CD14-positive monocyte (primary cell): ENCODE measurements at places on chromosomes 4 and X. TPM values are rescaled to one million over a fixed set of nuclear protein-coding genes. Genes with fewer than 3 reads are reported as not detected.

DNA sequence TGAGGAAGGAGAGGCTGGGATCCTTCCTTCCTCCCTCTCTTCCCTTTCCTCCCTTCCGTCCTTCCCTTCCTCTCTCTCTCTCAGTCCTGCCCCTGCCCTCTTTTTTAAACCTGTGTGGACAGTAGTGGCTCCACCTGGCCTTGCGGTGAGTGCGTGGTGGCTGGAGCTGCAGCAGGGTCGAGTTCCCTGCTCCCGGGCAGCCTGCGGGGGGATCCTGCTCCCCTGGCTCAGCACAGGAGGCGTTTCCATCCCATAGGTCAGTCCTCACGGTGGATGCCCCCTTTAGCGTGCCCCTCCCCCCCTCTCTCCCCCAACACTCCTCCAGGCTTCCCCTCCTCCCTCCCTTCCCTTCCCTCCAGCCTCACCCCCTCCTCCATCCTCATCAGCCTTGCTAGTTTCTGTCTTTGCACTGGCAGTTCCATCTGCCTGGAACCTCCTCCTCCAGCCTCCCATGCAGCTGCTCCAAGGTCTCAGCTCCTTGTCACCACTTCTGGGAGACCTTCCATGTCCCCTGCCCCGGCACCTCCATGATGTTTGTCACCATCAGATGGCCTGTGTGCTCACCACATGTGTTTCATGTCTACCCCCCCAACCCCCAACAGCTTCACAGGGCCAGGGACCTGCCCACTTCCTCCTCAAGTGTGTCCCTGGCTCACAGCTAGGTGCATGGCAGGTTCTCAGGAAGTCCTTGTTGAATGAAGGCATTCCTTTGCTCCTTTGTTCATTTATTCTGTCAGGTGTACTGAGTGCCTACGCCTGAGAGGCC, 68.4 kb downstream of the PSAPL1 start:
- no peak overlapping the region for H3K4me3 ChIP-seq
- no peak overlapping the region for H3K27ac ChIP-seq
- no peaks in the 10 kb centered on the region for H3K36me3 ChIP-seq
- no peak for DNase-seq
- H3K4me1 ChIP-seq: no peaks in the 10 kb centered on the region
- H3K27me3 ChIP-seq: no peaks in the 10 kb centered on the region

The AWAT2 gene
- not detected for polyA plus RNA-seq

DNA sequence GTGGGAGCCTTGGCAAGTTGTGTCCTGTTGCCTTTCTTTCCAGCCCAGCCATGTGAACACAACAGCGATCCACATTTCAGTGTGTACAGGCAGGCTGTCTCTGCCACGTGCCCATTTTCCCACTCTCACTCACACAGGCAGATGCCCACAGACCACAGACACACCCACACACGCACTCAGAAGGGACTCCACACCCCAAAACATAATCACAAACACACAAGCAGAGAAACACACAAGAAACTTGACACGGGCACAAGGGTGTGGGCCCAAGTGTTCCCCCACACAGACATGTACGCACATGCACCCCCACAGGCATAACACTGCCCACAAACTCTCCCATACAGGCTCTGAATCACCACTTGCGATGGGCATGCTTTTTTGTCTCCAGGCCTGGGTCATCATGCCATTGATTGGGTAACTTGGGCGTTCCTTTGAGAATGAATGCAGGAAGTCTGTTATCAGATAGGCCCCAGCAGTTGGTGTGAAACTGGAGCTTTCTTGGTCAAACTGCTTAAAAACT, 84.3 kb downstream of the NBDY start:
- H3K4me3 ChIP-seq: no peak overlapping the region
- no peaks in the 10 kb centered on the region for H3K36me3 ChIP-seq
- peak; percentile 89 for DNase-seq
- peak overlapping the region; percentile 90 for H3K27ac ChIP-seq
- H3K4me1 ChIP-seq: peaks cover 16% of the 10 kb centered on the region
- H3K27me3 ChIP-seq: no peaks in the 10 kb centered on the region

The TCEAL6 gene
- polyA plus RNA-seq: not detected

DNA sequence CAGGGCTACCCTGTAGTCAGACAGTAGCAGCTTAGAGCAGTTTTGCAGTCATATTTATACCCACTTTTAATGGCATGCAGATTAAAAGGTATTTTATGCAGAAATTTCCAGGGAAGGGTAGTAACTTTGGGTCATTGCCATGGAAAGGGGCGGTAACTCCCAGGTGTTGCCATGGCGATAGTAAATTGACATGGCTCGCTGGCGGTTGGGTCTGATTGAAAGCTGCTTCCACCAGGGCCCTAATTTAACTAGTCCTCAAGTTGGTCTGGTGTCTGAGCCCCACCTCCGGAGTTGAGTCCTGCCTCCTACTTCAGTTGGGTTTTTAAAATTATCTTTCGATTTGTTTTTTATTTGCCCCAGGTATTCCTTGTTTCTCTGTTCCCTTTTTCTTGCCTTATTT, 70.1 kb downstream of the NAA11 start:
- no peak overlapping the region for H3K4me3 ChIP-seq
- H3K36me3 ChIP-seq: no peaks in the 10 kb centered on the region
- H3K27ac ChIP-seq: no peak overlapping the region
- DNase-seq: no peak

DNA sequence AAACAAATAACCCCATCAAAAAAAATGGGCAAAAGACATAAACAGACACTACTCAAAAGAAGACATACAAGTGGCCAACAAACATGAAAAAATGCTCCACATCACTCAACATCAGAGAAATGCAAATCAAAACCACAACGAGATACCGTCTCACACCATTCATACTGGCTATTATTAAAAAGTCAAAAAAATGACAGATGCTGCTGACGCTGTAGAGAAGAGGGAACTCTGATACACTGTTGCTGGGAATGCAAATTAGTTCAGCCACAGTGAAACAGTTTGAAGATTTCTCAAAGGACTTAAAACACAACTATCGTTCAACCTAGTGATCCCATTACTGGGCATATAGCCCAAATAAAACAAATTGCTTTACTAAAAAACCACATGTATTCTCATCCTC, 671.2 kb upstream of the FTHL17 start:
- no peaks in the 10 kb centered on the region for H3K36me3 ChIP-seq
- no peak overlapping the region for H3K4me3 ChIP-seq
- no peaks in the 10 kb centered on the region for H3K4me1 ChIP-seq

DNA sequence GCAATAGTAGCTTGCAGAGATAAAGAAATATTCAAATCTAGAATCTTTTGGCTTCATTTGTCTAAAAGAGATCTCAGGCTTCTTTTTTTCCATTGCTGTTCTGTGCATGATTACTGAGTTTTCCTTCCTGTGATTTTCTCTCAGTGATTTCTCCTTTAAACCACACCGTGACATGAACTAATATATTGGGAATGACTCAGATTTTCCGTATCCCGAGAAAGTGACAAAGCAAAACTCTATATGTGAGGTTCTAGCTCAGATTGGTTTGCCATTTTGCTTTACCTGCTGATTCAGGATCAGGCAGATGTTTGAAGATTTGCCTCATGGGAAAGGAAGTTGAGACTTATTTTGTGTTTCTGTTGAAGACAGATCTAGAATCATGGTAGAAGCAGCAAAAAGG, 59.4 kb downstream of the MTHFD2L start:
- H3K4me3 ChIP-seq: no peak overlapping the region
- no peak for DNase-seq
- no peaks in the 10 kb centered on the region for H3K36me3 ChIP-seq
- H3K27ac ChIP-seq: no peak overlapping the region
- no peaks in the 10 kb centered on the region for H3K27me3 ChIP-seq

The SPANXA1 gene
- not detected in 2 replicates for polyA plus RNA-seq

DNA sequence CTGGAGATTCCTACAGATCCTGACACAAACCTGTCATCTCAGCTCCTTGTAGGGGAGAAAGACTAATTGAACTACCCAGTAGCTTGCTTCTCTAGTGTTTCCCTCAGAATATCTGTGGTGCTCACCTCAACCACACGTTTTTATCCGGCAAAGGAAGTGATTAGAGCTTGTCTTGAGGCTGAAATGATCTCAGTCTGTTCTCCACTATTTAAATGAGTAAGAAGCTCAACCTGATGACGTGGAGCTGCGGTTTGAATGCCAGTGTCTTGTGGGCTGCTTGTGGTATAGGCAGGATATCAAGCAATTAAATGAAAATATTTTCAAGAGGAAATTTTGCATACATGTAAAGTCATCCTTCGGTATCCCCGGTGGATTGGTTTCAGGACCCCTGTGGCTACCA, 270.2 kb downstream of the TLL1 start:
- no peak overlapping the region for H3K27ac ChIP-seq
- no peaks in the 10 kb centered on the region for H3K36me3 ChIP-seq
- no peaks in the 10 kb centered on the region for H3K4me1 ChIP-seq
- H3K4me3 ChIP-seq: no peak overlapping the region
- no peak for DNase-seq
- no peaks in the 10 kb centered on the region for H3K27me3 ChIP-seq

The TRMT44 gene
- 4.9 TPM for polyA plus RNA-seq

- no peaks in the 10 kb centered on the region for H3K4me1 ChIP-seq
- no peaks in the 10 kb centered on the region for H3K27me3 ChIP-seq
- H3K27ac ChIP-seq: no peak overlapping the region
- H3K4me3 ChIP-seq: no peak overlapping the region
- no peaks in the 10 kb centered on the region for H3K36me3 ChIP-seq
- no peak for DNase-seq
These were observed 127.9 kb upstream of the PPP3CA start for GRCh38 chr4:101475246-101475645.

DNA sequence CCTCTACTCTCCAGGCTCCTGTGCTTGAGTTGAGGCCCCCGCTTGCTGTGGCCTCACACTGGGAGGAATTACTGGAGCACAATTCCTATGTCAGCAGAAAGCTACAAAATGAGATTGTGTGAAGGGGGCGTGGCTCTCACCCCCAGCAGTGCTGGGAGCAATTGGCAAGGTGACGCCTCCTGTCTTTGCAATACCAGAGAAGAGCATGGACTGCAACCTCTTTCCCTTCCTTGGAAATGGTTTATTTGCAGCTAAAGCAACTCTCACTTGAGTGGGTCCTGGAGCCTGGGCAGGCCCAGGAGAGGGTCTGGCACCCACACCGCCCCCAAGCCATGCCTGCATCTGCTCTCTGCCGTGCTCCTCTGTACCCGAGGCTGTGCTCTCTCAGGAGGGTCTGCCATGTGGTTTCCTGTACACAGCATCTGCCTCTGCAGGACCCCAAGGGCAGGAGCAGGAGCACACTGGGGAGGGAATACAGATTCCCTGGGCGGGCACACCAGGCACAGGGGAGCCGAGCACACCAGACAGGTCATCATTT, 32.9 kb upstream of the HGFAC start:
- H3K4me1 ChIP-seq: peaks cover under 1% of the 10 kb centered on the region
- DNase-seq: no peak
- no peaks in the 10 kb centered on the region for H3K27me3 ChIP-seq
- no peaks in the 10 kb centered on the region for H3K36me3 ChIP-seq
- no peak overlapping the region for H3K27ac ChIP-seq
- H3K4me3 ChIP-seq: no peak overlapping the region

DNA sequence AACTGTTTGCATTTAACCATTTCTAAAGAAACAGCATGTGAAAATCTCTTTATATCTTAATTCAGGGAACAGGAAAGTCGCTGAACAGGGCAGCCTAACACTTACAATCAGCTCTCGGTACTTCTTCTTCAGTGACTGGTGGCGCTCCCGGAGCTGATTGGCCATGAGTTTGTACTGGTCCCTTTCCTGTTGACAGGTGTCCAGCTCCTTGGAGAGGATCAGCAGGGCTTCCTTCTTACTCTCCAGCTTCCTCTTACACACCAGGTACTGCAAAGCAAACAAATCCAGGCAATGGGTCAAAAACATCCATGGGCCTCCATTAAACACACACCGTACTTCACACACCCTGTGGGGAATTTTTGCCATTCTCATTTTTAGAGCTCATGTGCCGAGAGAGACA, 36.4 kb downstream of the CCDC149 start:
- no peak for DNase-seq
- no peak overlapping the region for H3K4me3 ChIP-seq
- no peaks in the 10 kb centered on the region for H3K27me3 ChIP-seq
- H3K4me1 ChIP-seq: peaks cover 7% of the 10 kb centered on the region

The PABPC4L gene
- polyA plus RNA-seq: not detected in 2 replicates

DNA sequence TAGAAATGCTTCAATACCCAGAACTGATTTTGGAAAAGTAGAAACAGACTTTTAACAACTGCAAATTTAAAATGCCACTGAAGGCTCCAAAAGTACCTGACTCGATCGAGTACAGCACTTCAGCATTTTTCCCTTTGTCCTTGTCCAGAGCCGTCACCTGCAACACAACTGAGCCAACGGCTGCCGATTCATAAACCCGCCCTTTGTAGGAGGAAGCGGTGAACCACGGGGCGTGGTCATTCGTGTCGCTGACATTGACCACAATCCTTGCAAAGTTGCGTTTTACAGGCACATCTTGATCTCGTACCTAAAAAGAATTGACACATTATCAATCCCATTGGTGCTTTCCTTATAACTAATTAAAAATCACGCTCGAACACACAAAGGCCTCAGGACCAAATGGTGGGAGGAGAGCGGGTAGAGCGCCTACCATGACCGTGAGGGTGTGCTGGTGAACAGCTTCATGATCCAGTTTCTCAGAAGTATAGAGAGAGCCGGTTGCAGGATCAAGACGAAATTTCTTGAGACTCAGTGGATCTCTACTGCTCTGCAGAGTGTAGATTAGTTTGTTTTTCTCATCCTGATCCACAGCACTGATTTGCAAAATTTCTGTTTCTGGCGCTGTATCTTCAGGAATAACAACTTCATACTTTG, 72.8 kb upstream of the MTNR1A start:
- H3K36me3 ChIP-seq: no peaks in the 10 kb centered on the region
- no peak for DNase-seq
- no peak overlapping the region for H3K27ac ChIP-seq
- no peak overlapping the region for H3K4me3 ChIP-seq

The NWD2 gene
- not detected for polyA plus RNA-seq

GRCh38 chr4:25258980-25259578, 25.2 kb downstream of the PI4K2B start:
- no peak overlapping the region for H3K4me3 ChIP-seq
- no peaks in the 10 kb centered on the region for H3K4me1 ChIP-seq
- no peak for DNase-seq
- no peak overlapping the region for H3K27ac ChIP-seq

The NUDT10 gene
- polyA plus RNA-seq: not detected

DNA sequence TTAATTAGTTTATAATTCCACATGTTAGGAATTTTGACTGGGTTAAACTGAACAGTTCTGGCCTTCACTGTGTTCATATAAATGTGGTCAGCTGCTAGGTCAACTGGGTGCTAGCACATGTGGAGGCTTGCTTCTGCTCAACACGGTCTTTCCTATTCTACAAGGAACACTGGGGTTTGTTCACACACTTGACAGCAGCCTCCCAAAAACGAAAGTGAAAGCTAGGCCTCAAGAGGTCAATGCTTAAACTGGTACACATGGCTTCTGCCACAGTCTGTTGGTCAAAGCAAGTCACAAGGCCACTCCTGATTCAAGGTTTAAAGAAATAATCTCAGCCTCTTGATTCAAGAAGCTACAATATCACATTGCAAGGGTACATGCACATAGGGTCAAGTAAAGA, 126.5 kb downstream of the QDPR start:
- DNase-seq: no peak
- no peaks in the 10 kb centered on the region for H3K27me3 ChIP-seq
- no peak overlapping the region for H3K4me3 ChIP-seq
- no peak overlapping the region for H3K27ac ChIP-seq
- no peaks in the 10 kb centered on the region for H3K36me3 ChIP-seq
- no peaks in the 10 kb centered on the region for H3K4me1 ChIP-seq
